ENCODE measurements at places on chromosomes 11 and 22.

DNA sequence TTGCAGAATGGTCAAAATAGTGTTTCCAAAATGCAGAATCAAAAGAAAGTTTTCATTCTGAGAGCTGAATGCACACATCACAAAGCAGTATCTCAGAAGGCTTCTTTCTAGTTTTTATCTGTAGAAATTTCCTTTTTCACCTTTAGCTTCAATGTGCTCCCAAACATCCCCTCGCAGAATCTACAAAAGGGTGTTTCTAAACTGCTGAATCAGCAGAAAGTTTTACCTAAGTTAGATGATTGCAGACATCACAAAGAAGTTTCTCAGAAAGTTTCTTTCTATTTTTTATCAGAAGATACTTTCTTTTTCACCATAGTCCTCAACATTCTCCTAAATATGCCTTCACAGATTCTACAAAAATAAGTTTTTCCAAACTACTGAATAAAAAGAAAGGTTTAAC is 239.8 kb downstream of the OR4A5 start:
- no peak for DNase-seq

GRCh38 chr11:1935156-1936071 is 11.7 kb upstream of the MRPL23 start:
- no peak for DNase-seq

GRCh38 chr11:2919837-2920236 is 9.4 kb downstream of the PHLDA2 start:
- no peak for DNase-seq

DNA sequence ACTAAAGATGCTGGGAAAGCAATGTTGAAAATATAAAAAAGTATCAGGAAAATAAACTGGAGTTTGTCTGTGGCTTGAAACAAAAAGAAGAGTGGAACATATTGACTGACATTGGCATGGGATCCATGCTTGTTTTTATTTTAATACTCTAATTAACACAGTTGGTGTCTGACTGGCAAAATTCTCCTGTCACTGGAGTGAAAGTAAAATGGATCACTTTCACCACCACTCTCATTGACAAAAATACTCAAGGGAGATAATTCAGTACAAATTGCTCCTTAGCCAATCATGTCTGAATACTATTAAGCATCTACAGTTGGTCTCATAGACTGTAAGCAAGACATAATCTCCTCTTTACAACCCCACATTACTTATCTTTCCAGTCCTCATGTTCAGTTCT is 101.8 kb downstream of the DCDC1 start:
- no peak for DNase-seq

DNA sequence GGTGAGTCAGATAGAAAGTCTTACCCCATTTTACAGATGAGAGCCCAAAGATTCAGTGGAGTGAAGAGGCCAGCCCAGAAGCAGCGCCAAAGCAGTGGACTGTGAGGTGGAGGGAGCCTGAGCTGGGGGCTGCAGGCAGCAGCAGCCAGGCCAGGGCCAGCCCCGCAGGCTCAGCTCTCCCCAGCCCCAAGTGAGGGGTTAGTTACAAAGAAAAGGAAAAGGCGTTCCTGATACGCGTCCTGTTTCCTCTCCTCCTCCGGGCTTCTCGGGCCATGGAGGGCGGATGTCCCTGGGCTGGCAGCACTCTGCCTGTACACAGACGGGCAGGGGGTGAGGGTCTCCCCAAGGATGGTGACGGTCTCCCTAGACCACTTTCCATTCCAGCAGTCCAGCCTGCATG is 44.9 kb downstream of the ARRB1 start:
- no peak for DNase-seq

DNA sequence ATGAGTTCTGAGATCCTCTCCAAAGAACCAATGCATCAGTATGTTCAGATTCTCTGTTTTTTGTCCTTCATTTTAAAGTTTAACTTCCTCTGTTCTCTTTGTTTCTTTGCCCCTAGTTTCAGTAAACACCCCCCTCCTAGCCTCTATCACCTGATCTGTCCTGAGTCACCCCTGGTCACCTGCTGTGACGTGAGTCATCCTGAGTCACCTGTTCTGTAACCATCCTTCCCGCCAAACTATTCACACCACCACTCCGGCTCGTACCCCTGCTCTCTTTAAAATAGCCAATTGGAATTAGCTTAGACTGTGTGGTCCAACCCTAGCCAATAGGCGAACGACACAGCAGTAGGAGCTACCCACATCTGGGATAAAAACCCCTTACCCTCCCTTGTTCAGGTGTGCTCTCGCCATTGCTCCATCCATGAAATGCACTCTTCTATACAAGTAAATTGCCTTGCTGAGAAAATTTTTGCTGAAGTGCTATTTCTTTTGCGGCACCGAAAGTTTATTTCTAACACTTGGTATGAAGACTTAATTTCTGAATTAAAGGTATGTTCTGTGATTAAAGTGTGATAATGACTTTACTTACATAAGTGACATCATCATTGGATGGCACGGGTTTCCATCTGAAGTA is 318.4 kb downstream of the AASDHPPT start:
- DNase-seq = no peak

DNA sequence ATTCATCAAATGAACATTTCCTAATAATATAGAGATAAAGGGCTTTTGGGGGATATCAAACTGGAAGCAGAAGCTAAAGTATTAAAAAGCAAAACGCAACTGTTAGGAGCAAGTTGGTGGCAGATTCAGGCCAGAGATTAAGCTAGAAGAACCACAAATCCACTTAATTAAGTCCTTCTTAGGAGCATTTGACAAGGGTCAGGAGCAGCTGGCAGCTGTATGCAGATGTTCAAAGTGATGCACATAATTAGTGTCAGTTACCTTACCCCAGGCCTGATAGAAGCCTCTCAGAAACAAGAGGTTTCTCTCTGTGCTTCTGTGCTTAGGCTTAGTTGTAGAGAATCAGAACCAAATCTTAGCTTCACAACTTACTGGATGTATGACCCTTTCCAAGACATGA is 546.5 kb upstream of the ANO5 start:
- DNase-seq = no peak

DNA sequence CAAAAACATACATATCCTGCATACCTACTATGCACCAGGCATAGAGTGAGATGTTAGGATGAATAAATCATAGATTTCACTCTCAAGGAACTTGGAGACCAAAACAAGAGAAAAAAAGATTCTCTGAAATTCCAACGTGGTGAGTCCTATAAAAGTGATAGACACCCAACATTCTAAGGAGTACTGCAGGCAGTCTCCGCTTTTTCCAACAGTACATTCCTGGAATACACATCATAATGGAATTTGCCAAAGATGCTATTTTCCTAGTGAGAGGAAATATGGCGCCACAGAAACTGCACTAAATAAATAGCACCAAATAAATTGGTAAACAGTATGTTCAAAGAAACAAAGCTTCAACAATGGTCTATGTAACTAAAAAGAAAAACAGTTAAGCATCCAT is 6.0 kb downstream of the TMEM123 start:
- no peak for DNase-seq

GRCh38 chr22:24216541-24217209 is 28.2 kb downstream of the GGT5 start:
- DNase-seq = no peak

DNA sequence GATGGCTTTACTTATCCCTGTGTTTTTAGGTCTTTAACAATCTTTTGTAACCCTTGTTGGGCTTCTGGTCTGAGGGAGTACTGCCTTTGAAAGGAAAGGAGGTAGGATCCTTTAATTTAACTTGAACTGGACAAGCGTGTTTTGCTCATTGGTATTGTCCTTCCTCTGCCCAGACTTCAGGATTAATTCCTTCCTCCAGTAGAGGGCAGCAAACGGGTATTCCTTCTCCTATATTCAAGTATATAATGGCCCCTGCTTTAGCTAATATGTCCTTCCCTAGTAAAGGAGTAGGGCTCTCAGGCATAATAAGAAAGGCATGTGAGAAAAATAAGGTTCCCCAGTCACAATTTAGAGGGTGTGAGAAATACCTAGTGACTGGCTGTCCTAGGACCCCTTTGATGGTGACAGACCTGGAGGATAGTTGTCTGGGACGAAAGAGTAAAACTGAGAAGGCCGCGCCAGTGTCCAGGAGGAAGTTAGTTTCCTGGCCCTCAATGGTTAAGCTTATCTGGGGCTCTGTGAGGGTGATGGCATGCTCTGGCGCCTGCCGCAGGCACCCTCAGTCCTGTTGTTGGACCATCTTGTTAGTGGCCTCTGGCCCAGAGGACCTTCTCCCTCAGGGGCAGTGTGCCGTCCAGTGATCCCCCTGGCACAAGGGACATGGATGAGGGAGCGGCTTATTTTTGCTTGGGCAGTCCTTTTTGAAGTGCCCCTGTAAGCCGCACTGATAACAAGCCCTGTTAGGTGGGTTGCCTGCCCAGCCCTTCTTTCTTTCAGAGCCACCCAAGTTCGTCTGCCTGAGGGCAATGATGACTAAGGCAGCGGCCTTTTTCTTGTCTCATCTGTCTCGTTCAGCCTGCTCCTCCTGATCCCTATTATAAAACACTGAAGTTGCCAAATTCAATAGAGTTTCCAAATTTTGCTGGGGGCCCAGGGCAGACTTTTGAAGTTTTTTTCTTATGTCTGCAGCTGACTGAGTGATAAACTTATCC is 51.8 kb downstream of the C11orf71 start:
- no peak for DNase-seq

DNA sequence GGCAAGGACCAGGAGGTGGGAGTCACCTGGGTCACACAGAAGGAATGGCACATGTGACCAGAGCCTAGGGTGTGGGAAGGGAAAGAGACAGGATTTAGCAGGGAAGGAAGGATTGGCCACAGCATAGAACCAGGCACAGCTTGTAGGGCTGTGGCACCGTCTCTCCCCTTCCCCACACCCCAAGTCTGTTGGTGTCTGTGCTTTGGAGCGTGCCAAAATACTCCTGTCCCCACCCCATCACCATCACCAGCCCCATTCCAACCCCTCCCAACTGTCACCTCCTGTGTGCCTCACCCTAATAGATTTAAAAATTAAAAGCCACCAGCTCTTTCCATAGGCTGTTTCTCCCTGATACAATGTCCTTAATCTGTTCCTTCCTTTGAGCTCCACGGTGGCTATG is 18.2 kb downstream of the SGSM1 start:
- DNase-seq = no peak
